ENCODE measurements at places on chromosomes 7 and 10.

GRCh38 chr7:26091933-26092332, 60.1 kb upstream of the NFE2L3 start:
- DNase-seq, result peak; percentile 36

DNA sequence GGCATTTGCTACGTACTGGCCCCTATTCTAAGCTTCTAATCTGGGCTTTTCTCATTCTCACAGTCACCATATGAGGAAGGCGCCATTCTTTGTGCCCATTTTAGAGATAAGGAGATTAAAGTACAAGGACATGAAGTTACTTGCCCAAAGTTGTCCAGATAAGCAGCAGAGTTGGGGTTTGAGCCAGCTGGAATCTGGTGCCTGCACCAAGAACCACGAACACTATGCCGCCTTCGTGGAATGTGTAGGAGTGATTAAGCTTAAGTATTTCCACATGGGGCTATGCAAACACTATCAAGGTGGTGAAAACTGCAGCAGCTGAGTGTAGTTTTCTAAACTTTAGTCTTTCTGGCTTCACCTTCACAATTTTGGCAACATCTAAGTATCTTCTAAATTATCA, 342.7 kb upstream of the ETV1 start:
- no peak for DNase-seq

- no peak for DNase-seq
Observed at GRCh38 chr10:114311023-114311422, 72.0 kb downstream of the VWA2 start.

- no peak for DNase-seq
Observed at GRCh38 chr7:16460789-16461493, 4.6 kb downstream of the SOSTDC1 start.

DNA sequence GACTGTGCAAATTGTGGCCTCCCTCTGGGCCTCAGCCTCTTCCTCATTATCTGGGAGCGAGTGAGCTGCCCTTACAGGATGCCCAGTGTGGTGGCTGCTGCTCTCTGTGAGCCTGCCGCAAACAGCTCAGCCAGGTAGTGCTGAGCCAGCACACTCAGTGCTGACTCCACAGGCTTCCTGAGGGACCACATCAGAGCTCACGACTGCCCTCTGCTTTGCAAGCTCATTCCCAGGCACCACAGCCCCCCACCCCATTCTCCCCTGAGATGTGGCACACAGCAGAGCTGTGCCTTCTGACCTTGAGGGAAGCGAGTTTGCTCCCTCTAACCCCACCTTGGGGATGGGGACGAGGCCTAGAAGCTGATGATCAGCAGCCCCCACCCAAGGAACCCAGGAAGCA, 230.5 kb upstream of the PPP2R2D start:
- DNase-seq, result no peak

- peak; percentile 3 for DNase-seq
Observed at GRCh38 chr10:7481368-7481765, 70.5 kb upstream of the SFMBT2 start.

- DNase-seq, result no peak
Observed at GRCh38 chr10:106525835-106526234, 638.7 kb downstream of the SORCS1 start.

DNA sequence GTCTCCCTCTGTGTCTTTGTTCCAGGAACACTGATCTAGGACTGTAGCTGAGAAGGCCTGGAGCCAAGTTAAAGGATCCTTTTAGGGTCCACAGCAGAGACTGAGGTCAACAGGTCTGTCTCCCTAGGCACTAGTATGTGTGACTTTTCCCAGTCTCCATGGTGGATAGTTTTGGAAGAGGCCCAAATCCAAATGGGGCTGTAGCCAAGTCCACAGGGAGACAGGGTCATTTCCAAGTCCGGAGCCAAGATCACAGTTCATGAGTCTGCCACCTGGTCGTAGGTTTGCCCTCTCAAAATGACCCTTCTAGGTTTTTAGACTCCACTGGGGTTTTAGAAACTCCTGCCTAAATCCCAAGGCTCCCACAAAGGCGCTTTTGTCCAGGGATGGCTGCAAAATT, 16.8 kb downstream of the ZNF277 start:
- no peak for DNase-seq

- DNase-seq, result no peak
Observed at GRCh38 chr10:62071846-62072281, 170.4 kb downstream of the ARID5B start.

Measured in dermis blood vessel endothelial cell (primary cell).